Nephron progenitor cell (in vitro differentiated cells): ENCODE measurements at places on chromosomes 1 and 21.

DNA sequence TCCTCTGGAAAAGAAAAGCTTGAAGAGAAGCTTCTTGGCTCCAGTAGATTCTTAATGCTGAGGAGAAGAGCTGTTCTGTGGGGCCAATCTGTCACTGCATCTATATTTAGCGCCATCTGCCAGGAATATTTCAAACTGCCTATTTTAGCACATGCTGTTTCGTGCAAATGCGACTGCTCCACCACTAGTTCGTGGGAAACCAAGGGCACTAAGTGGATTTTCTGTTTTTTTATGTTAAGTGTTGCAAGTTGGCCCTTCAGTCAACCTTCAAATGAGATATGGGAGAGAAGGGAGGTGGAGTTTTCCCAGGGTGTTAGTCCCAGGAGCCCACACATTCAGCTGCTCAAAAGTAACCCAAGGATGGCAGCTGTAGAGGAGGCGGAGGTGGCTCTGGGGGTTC lies 91.9 kb downstream of the TSEN15 start:
- H3K36me3 ChIP-seq, result no peaks in the 10 kb centered on the region
- DNase-seq, result no peak
- no peak overlapping the region for H3K27ac ChIP-seq
- no peak overlapping the region for H3K4me3 ChIP-seq

DNA sequence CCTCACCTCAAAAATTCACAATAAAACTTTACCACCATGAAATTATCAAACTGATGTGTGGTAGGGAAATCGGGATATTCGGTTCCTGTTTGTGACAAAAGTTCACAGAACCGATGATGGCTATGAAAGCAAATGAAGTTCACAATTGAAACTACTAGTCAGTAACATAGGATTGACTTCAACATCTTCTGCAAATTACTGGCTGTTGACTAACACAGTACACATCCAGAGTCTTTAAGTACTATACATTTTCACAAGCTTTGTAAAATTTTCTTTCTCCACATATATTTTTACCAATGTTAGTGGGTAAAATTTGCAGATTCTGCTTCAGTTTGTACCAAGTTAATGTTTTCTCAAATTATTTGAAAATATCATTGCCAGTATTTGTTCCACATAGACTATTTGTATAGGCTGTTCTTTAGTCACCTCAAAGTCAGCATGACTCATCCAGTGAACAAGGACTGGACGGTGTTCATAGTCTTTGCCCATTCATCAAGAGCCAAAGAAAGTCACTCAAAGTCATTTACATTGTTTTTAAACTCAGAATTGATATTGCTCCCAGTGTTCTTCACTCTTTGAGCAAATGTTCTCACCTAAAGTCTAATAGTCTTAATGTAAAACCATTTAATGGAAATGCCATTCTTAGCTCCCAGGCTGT lies 213.4 kb downstream of the USP25 start:
- peaks cover 25% of the 10 kb centered on the region for H3K4me1 ChIP-seq
- H3K27ac ChIP-seq, result no peak overlapping the region
- DNase-seq, result no peak
- no peak overlapping the region for H3K4me3 ChIP-seq
- no peaks in the 10 kb centered on the region for H3K36me3 ChIP-seq
- H3K27me3 ChIP-seq, result peaks cover under 1% of the 10 kb centered on the region

- no peaks in the 10 kb centered on the region for H3K36me3 ChIP-seq
- peak overlapping the region; percentile 11 for H3K27ac ChIP-seq
- no peak for DNase-seq
Observed at GRCh38 chr1:46927249-46927835, 13.9 kb downstream of the CYP4A11 start.

- DNase-seq, result no peak
- peaks cover 2% of the 10 kb centered on the region for H3K27me3 ChIP-seq
- H3K27ac ChIP-seq, result peak overlapping the region; percentile 50
- H3K4me3 ChIP-seq, result no peak overlapping the region
- no peaks in the 10 kb centered on the region for H3K36me3 ChIP-seq
- peaks cover 36% of the 10 kb centered on the region for H3K4me1 ChIP-seq
Observed at GRCh38 chr1:7755448-7755847, 15.6 kb upstream of the VAMP3 start.

GRCh38 chr1:45206808-45207623 lies 611 bp upstream of the ZSWIM5 start:
- H3K36me3 ChIP-seq, result no peaks in the 10 kb centered on the region
- peak overlapping the region; percentile 90 for H3K4me3 ChIP-seq
- peaks cover 33% of the 10 kb centered on the region for H3K4me1 ChIP-seq
- DNase-seq, result no peak
- peak overlapping the region; percentile 14 for H3K27ac ChIP-seq

- H3K4me3 ChIP-seq, result no peak overlapping the region
- no peaks in the 10 kb centered on the region for H3K36me3 ChIP-seq
- H3K27ac ChIP-seq, result no peak overlapping the region
- no peak for DNase-seq
- H3K27me3 ChIP-seq, result no peaks in the 10 kb centered on the region
Observed at GRCh38 chr1:71428029-71428428, 347.2 kb upstream of the ZRANB2 start.

DNA sequence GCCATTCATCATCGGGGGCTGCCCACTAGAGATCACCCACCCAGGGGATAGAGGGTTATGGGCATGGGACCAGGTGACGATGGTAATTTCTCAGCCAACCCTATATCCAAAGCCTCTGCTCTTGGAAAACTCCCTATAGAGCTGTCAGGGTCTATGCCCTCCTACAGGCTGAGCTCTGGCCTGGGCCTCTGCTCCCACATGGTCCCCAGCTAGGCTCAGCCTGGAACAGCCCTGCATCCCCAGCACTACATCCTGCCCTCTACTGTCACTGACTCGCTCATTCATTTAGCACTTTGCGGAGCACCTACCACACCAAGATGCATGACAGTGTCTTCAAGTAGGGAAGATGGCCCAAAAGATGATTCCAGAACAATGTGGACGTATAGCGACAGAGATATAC lies 45.0 kb upstream of the EPS8L3 start:
- no peak overlapping the region for H3K27ac ChIP-seq
- H3K4me1 ChIP-seq, result peaks cover 25% of the 10 kb centered on the region
- H3K4me3 ChIP-seq, result no peak overlapping the region
- H3K27me3 ChIP-seq, result peaks cover 3% of the 10 kb centered on the region

DNA sequence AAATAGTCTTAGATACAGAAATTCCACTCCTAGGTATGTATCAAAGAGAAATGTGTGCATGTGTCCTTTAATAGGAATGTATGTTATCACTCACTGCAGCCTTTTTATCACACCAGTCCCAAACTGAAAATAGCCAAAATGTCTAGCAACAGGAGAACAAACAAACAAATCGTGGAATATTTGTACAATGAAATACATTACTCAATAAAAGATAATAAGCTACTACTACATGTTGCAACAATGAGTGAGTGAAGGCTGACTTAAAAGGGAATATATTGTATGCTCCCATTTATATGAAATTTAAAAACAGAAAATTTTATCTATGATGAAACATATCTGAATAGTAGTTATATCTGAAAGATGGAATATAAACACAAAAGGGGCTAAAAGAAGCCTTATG lies 212.1 kb upstream of the PLD5 start:
- no peak for DNase-seq
- H3K27me3 ChIP-seq, result peaks cover 4% of the 10 kb centered on the region
- no peak overlapping the region for H3K27ac ChIP-seq
- no peaks in the 10 kb centered on the region for H3K36me3 ChIP-seq

DNA sequence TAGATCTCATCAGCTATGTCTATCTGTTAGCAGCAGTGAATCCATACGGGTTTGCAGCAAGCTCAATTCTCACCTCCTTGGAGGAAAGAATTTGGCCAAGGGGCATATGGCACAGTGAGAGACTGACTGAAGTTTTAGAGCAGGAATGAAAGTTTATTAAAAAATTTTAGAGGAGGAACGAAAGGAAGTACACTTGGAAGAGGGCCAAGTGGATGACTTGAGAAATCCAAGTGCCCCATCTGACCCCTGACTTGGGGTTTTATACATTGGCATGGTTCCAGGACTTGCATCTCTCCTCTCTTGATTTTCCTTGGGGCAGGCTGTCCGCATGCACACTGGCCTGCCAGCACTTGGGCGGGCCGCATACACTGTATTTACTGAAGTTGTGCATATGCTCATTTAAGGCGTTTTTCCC lies 9.2 kb upstream of the OSBPL9 start:
- DNase-seq, result no peak
- no peaks in the 10 kb centered on the region for H3K4me1 ChIP-seq
- peaks cover 22% of the 10 kb centered on the region for H3K27me3 ChIP-seq
- H3K4me3 ChIP-seq, result no peak overlapping the region

GRCh38 chr21:44927587-44928461 lies 7.1 kb upstream of the ITGB2 start:
- no peaks in the 10 kb centered on the region for H3K36me3 ChIP-seq
- H3K27ac ChIP-seq, result no peak overlapping the region
- peaks cover 96% of the 10 kb centered on the region for H3K27me3 ChIP-seq
- H3K4me3 ChIP-seq, result peak overlapping the region; percentile 50
- peaks cover 50% of the 10 kb centered on the region for H3K4me1 ChIP-seq

DNA sequence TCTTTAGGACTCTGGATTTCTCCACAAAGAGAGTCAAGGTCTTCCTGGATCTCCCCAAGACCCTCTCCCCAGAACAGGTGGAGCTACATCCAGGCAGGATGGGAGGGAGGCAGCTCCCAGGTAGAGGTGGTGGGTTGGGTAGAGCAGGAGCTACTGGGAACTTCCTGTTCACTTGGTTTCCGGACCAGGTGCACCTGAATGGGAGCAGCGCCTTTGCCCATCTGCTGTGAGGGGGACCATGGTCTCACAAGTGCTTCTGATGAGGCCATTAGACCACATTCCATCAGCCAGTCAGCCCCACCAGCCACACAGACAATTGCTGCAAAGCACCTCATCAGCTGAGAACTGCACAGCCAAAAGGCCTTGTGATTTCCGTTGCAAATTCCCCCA lies 188.8 kb downstream of the MATN1 start:
- no peak for DNase-seq
- peak overlapping the region; percentile 22 for H3K27ac ChIP-seq
- peaks cover 10% of the 10 kb centered on the region for H3K4me1 ChIP-seq

- peaks cover 2% of the 10 kb centered on the region for H3K27me3 ChIP-seq
- DNase-seq, result no peak
- H3K27ac ChIP-seq, result peak overlapping the region; percentile 52
- H3K4me1 ChIP-seq, result peaks cover 57% of the 10 kb centered on the region
Observed at GRCh38 chr1:156006666-156007376, 13.9 kb downstream of the SSR2 start.

DNA sequence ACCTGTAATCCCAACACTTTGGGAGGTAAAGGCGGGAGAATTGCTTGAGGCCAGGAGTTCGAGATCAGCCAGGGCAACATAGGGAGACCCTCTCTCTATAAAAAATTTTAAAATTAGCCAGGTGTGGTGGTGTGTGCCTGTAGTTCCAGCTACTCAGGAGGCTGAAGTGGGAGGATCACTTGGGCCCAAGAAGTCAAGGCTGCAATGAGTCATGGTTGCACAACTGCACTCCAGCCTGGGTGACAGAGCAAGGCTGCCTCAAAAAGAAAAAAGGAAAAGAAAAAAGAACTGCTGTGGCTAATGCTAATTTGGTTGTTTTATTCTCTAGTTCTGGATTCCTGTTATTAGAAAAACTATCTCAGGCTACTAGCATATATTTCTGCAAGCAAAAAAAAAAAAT lies 29.8 kb downstream of the DBT start:
- no peaks in the 10 kb centered on the region for H3K4me1 ChIP-seq
- no peak overlapping the region for H3K4me3 ChIP-seq
- no peak for DNase-seq
- H3K27ac ChIP-seq, result peak overlapping the region; percentile 73

GRCh38 chr1:221708987-221709386 lies 32.9 kb downstream of the DUSP10 start:
- no peak overlapping the region for H3K27ac ChIP-seq
- peaks cover 3% of the 10 kb centered on the region for H3K27me3 ChIP-seq
- peaks cover 8% of the 10 kb centered on the region for H3K4me1 ChIP-seq
- H3K36me3 ChIP-seq, result peaks cover 10% of the 10 kb centered on the region
- DNase-seq, result no peak

DNA sequence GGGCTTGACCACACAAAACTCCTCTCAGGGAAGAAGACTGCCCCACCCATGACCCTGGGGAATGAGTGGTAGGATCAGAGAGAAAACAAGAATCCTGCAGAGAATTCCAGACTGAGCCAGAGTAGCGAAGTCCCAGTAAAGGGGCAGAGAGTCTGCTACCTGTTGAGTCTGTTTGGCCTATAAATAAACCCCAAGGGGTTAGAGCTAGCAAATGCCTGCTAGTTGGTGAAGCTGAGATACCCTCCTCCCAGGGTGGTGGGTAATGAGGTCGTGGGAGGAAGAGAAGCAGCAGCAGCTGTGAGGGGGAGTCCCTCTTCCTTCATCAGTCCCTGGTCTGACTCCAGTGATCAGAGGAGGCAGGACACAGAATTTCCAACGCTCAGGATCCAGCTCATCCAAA lies 2.5 kb downstream of the TRAF3IP3 start:
- peaks cover 9% of the 10 kb centered on the region for H3K4me1 ChIP-seq
- H3K36me3 ChIP-seq, result no peaks in the 10 kb centered on the region
- no peak overlapping the region for H3K4me3 ChIP-seq
- no peak for DNase-seq

GRCh38 chr1:190049314-190049713 lies 428.4 kb downstream of the BRINP3 start:
- H3K4me1 ChIP-seq, result peaks cover 24% of the 10 kb centered on the region
- H3K4me3 ChIP-seq, result no peak overlapping the region
- peaks cover 5% of the 10 kb centered on the region for H3K27me3 ChIP-seq
- H3K27ac ChIP-seq, result no peak overlapping the region
- DNase-seq, result peak; percentile 7

GRCh38 chr1:71640116-71640515 lies 559.3 kb upstream of the ZRANB2 start:
- DNase-seq, result no peak
- no peak overlapping the region for H3K27ac ChIP-seq
- peaks cover 6% of the 10 kb centered on the region for H3K27me3 ChIP-seq
- no peaks in the 10 kb centered on the region for H3K4me1 ChIP-seq
- H3K36me3 ChIP-seq, result no peaks in the 10 kb centered on the region

DNA sequence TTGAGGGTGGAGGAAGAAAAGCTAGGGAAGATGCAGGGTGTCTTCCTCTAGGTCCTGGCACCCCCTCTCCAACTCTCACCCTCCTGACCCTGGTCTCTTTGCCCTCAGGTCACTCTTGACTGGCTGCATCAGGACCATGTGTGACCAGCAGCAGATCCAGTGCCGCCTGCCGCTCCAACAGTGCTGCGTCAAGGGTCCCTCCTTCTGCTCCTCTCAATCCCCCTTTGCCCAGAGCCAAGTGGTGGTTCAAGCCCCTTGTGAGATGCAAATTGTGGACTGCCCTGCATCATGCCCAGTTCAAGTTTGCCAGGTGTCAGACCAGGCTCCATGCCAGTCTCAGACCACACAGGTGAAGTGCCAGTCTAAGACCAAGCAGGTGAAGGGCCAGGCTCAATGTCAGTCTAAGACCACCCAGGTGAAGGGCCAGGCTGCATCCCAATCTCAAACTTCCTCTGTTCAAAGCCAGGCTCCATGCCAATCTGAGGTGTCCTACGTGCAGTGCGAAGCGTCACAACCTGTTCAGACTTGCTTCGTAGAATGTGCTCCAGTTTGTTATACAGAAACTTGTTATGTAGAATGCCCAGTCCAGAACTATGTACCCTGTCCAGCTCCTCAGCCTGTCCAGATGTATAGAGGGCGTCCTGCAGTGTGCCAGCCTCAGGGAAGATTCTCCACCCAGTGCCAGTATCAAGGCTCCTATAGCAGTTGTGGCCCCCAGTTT lies 1.8 kb downstream of the KPRP start:
- no peak overlapping the region for H3K27ac ChIP-seq
- peaks cover 4% of the 10 kb centered on the region for H3K27me3 ChIP-seq
- no peak for DNase-seq
- H3K36me3 ChIP-seq, result peaks cover 6% of the 10 kb centered on the region

- H3K4me3 ChIP-seq, result no peak overlapping the region
- no peaks in the 10 kb centered on the region for H3K36me3 ChIP-seq
- no peak overlapping the region for H3K27ac ChIP-seq
- H3K27me3 ChIP-seq, result peaks cover 3% of the 10 kb centered on the region
- no peak for DNase-seq
Observed at GRCh38 chr1:178271471-178271870, 177.6 kb downstream of the RASAL2 start.
